MM.1S (cell line): ENCODE measurements at places on chromosomes 13 and 19.
A peak's percentile ranks its signal among the peaks of the same experiment; 100 is the strongest.

DNA sequence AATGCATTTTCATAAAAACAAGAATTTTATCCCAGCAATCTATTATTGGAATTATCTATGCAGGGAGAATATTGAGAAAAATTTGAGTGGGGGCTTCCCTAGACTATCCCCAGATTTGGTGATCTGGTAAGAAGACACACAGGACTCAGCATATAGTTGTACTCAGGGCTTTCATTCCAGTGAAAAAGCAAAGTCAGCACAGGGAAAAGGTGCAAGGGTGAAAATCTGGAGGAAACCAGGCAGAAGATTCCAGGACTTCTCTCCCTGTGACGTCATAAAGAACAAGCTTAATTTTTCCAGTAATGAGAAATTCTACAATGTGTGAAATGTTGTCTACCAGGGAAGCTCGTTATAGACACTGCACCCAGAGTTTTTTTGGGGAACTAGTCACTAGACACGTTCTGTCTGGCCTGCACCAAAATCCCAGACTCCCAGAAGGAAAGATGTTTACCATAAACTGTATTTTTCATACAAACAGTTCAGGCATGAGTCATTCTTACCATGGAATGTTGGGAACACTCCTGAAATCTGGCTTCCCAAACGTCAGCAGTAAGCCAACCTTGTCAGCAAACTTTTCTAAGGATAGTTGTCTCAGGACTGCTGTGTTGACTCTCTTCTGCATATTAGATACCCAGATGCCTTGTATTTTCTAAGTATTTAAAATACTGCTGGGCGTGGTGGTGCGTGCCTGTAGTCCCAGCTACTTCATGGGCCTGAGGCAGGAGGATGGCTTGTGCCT, 107.4 kb downstream of the DNAJC3 start:
- no peak for DNase-seq

- DNase-seq, result peak; percentile 69
Observed at GRCh38 chr13:75372517-75372916, 109.5 kb downstream of the TBC1D4 start.

DNA sequence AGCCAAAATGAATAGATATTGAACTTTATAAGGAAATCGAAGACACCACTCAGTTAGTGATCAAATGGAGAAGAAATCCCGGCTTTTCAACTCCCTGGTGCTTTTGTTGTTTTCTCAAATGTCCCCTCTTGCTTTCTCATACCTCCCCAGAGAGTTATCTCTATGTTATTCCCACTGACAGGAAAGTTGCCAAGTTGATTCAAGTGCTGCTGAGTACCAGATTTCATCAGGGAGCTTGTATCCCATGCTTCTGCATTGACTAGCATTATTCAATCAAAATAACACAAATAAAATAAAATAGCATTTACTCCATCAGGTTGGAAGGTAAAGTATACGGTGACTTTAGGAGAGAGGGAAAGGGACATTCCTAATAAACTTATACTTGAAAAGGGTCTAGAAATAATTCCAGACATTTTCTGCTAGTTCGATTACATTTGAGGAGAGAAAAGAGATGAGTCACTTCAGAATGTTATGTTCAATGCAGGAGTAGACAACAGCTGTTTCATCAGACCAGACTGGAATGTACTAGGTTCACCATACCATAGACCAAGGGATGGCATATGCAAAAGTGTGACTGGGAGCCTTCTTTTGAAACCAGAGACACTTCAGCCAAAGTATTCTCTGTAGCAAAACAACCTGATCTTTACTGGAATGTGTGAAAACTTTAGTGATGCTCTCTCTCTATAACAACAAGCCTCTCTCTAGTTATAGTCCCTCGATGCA, 397.8 kb downstream of the FGF14 start:
- DNase-seq, result no peak

- DNase-seq, result no peak
Observed at GRCh38 chr13:50611117-50611781, 232.2 kb downstream of the DLEU7 start.

DNA sequence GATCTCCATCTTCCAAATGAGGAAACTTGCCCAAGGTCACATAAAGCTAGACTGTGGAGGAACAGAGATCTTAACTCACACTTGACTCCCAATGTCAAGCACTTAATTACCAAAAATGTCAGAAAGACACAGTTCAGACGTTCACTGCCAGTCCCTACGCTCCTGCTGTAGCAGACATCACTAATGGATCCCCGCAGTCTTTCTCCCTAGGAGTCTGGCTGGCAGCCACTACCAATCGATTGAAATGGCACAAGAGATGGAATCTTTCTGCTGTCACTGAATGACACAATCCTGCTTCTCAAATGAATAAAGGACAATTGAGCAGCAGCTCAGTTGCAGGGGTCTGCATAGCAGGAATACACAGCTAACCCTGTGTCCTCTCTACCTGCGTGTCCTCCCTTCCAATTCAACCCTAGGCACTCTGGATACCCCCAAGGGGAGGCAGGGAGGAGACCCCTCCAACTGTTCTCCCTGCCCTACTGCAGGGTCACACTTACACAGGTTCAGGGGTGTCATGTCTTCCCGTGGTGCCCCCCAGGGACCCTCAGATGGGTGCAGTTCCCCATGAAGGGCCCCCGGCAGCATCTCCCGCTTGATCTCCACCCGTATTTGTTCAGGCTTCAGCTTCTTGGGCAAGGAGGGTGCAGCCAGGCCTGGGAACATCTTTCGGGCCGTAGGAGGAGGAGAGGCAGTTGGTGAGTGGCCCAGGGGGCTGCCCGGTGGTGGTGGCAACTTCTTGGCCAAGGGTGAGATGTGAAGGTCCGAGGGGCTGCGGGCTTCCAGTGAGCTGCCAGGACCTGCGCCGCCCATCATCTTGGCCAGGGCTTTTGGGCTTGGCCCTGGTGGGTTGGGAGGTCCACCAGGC, 7.9 kb upstream of the AKAP8L start:
- DNase-seq, result no peak

- no peak for DNase-seq
Observed at GRCh38 chr19:17210296-17210695, 4.9 kb upstream of the USE1 start.

DNA sequence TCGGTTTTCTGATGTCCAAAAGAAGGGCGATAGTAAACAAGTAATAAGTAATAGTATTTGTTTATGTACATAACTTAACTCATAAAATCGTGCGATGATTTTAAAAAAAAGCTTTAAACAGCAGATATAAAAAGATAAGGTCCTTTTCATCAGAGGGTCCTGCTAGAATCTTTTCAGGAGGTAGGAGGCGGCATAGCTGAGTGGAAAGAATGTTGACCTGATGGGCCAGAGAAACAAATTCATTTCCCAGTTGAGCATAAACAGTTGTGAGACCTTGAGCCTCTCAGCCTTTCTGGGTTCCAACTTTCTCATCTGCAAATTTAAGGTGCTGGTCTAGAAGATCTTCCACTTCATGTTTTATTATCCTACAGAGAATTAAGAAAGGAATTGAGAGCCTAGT, 173.5 kb downstream of the LACC1 start:
- DNase-seq, result no peak
